ENCODE measurements at places on chromosomes 13 and 19.

GRCh38 chr19:38505958-38506357, 72.5 kb downstream of the RYR1 start:
- no peak for DNase-seq

- no peak for DNase-seq
Observed at GRCh38 chr13:37869756-37870488, at the start of gene TRPC4. TSS of gene TRPC4 (minus strand) at chr13:37869772. CDS start at chr13:37783333, 86,439 bp downstream.

GRCh38 chr13:42996584-42996983, 4.5 kb upstream of the EPSTI1 start:
- DNase-seq: no peak

GRCh38 chr13:95067303-95067702, 233.9 kb downstream of the ABCC4 start:
- no peak for DNase-seq

GRCh38 chr13:102792396-102792795, 6.4 kb downstream of the POGLUT2 start:
- no peak for DNase-seq

DNA sequence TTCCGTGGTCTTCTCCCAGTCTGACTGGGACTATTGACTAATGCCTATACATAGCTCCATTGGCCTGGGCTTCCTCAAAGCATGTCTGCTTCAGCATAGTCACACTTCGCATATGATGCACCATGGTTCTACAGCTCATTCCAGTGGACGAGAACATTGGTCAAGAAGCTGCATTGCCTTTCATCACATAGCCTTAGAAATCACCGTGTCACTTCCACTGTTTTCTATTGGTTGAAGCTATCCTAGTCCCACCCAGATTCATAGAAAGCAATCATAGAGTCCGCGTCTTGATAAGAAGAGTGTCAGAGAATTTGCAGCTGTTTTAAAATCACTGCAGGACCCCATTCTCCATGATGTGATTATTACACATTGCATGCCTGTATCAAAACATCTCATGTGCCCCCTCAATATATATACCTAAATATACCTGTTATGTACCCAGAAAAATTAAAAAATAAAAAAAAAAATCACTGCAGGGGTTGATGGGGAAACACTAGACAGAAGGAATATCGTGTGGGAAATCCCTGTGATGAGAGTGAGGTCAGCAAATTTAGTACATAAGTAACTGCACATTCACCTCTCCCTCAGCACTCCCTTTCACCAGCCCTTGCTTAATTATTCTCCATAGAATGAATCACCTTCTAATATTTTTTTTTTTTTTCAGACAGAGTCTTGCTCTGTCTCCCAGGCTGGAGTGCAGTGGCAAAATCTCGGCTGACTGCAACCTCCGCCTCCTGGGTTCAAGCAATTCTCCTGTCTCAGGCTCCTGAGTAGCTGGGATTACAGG, 2.2 kb upstream of the ARHGAP33 start:
- no peak for DNase-seq

- no peak for DNase-seq
Observed at GRCh38 chr13:42885325-42885724, 103.9 kb downstream of the FAM216B start.

- DNase-seq: no peak
Observed at GRCh38 chr13:45786293-45786920, 65.1 kb downstream of the SIAH3 start.

DNA sequence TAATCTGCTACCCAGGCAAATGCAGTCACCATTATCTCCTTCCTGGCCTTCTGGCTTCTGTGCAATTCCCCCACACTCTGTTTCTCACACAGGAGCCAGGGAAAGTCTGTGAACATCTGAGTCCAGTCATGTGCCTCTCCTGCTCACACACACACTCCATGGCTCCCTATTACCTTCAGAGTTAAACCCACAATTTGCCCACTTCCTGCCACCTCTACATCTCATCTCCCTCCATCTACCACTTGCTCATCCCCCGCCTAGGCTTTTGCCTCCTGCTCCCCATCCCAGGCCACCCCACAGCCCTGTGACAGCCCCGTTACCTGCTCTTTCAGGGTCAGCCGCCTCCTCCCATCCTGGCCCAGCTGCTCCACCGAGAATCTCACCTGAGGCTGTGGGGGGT, 13.5 kb downstream of the IL12RB1 start:
- no peak for DNase-seq

GRCh38 chr13:95921485-95921884, 131.7 kb downstream of the UGGT2 start:
- DNase-seq: no peak

DNA sequence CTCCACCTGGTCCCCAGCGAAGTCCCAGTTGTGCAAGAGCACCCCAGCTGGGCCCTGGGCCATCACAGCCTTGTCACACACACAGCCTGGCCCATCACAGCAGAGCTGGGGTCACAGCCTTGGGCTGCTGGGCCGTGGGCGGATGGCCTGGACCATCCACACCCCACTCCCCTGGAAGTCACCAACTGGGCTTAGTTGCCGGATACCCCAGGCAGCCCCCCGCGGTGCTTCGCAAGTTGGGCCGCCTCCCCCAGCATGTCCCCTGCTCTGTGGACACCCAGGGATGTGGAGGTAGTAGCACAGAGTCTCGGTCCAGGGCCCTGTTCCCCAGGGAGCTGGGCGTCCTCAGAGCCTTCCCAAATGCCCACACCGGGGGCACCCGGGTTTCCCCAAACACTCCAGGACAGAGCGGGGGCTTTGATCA, 4.5 kb upstream of the ZNF554 start:
- no peak for DNase-seq

- DNase-seq: no peak
Observed at GRCh38 chr19:49117677-49118564, 1.0 kb downstream of the C19orf73 start.

- no peak for DNase-seq
Observed at GRCh38 chr19:38352611-38353010, 17.0 kb downstream of the CATSPERG start.

- no peak for DNase-seq
Observed at GRCh38 chr13:99614465-99614885, 113.2 kb downstream of the TM9SF2 start.

- DNase-seq: no peak
Observed at GRCh38 chr19:13031917-13032623, 36.8 kb downstream of the NFIX start.

- no peak for DNase-seq
Observed at GRCh38 chr19:8206147-8207087, 2.8 kb upstream of the CERS4 start.

DNA sequence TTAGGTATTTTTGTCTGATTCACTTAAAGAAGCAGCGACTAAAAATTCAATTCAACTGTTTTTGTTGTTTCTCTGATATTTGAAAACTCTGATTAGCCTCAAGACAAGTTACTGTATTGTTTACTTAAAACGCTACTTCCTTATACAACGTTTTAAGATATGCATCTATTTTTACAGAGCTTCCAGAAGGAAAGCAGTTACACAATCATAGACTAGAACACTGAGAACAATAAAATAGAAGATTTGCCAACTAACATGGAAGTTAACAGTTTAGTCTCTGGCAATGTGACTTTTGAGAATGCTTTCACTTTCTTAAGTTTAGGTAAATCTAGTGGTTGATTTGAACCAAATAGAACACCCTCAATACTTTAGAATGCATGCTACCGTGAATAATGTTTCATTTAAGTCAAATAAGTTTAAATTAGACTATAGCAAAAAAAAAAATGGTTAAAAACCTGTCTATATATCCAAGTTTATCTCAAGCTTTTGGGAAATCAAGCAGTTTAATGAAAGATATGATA, 614.8 kb downstream of the DACH1 start:
- DNase-seq: no peak
